Fibroblast of skin of scalp (primary cell): ENCODE measurements at places on chromosomes 13 and 19.

GRCh38 chr13:88622362-88622973 lies 951.3 kb downstream of the SLITRK5 start:
- DNase-seq = no peak

DNA sequence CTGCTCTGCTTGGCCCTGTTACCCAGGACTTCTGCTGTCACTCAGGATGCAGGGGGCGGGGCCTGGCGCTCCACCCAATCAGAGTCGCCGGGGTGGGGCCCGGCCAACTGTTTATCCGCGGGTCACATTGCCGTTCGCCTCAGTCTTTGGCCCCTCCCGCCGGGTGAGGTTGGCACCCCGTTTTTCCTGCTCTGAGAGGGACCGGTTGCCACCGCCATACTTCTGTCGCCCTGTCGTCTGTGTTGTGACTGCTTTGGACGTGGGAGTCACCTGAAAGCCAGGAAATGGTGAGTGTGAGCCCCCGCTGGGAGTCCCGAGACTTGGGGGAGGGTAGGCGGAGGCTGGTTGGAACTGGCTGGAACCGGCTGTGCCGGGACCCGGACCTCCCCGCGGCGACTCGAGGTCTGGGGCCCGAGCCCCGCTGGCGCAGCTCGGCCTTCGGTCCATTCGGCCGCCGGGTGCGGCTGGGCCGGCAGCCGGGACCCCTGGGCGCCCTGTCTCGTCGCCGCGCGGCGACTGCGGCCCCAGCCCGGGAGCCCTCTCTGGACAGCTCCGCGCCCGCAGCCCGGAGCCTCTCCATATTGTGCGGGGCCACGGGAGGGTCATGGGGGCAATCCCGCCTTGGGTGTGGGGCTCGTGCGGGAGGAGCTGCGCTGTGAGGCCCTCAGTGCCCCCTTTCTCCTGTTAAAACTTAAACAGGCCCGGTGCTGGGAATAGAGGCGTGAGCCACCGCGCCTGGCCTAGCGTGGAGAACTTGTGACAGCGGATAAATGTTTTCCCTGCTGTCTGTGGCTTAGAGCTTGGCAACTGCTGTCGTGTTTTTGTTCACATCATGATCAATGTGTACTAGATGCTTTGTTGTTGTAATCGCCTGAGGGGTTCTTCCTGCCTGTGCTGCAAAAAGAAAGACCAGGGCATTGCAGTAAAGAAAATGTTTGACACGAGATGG lies at the start of gene ZNF844:
Gene ZNF844, plus strand, starts transcription at position 142 of the 949 bp plus-strand sequence. Its CDS starts 143 bp downstream, at position 285.
- peak; percentile 85 for DNase-seq

GRCh38 chr13:103210348-103210747 lies 144.1 kb upstream of the SLC10A2 start:
- DNase-seq = no peak

- DNase-seq = no peak
These were observed 55.6 kb upstream of the F7 start for GRCh38 chr13:113049981-113050380.

DNA sequence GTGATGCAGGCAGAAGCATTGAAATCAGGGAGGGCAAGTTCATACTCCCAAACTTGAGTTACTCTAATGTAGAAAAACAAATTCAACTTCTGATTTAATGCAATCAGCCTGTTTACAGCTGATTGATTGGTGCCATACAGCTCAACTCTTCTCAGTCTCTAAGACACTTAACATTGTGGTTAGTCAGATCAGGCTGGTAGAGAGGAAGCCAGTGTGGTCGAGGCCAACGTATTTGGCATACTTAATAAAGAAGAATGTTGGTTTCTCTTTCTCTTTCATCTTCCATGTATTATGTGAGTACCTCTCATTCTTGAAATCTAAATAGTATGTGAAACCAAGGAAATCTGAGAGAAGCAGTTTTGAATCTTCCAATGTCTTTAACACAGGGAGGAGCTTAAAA lies 255.0 kb upstream of the SLITRK1 start:
- peak; percentile 9 for DNase-seq

DNA sequence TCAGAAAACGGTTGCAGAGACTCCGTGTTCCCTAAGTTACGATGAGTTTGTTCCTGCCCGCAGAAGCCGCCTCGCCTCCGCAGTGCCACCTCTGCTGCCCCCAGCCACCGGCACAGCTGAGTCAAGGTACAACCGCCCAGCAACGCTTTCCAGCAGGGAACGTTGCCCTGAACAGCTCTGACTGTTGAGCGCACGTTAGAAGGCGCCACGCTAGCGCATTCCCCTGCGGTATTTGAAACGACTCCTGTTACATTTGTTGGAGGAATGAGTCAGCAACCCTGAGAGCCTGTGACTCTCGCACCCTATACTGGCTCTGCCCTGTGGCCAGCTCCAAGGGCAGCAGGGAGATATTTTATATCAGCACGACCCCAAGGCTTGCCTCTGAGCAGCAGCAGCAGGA lies 302.8 kb downstream of the TEX29 start:
- no peak for DNase-seq

DNA sequence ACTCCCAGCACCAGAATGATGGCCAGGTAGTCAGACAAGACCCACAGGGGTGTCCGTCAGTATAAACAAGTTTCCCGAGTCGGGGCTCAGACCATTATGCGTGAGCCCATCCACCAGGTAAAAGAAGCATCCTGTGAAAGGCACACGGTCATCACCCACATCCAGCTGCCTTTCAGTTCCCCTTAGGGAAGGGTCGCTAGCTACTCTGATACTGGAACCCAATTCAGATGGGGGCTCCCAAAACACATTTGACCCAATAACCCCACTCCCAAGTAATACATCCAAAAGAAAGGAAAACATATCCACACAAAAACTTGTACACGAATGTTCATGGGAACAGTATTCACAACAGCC lies 66.8 kb downstream of the STK24 start:
- no peak for DNase-seq

GRCh38 chr19:1045247-1045603 lies 5.3 kb downstream of the ABCA7 start:
- DNase-seq = no peak
